ENCODE measurements at places on chromosomes 6 and 20.

DNA sequence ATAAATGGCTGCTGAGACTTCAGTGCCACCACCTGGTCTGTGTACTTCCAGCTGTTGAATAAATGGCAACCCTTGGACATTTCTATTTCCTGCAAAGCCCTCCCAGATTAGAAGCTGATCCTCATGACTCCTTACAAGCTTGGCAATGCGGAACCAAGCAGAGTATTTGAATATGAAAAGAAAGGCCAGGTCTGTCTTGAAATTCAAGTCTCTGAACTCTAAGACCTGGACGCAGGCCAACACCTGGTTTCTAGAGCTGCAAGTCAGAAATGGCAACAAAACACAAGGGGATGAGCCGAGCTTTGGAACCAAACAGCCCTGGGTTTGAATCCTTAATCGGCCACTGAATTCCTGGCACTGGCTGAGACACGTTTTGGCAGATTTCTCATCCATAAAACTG, 353.4 kb downstream of the PTPRT start:
- H3K36me3 ChIP-seq, result no peaks in the 10 kb centered on the region
- H3K4me1 ChIP-seq, result no peaks in the 10 kb centered on the region
- DNase-seq, result no peak
- no peak overlapping the region for H3K27ac ChIP-seq
- no peak overlapping the region for H3K4me3 ChIP-seq

- no peak overlapping the region for H3K4me3 ChIP-seq
- DNase-seq, result no peak
- H3K4me1 ChIP-seq, result no peaks in the 10 kb centered on the region
- no peak overlapping the region for H3K27ac ChIP-seq
- H3K36me3 ChIP-seq, result no peaks in the 10 kb centered on the region
- H3K27me3 ChIP-seq, result no peaks in the 10 kb centered on the region
Observed at GRCh38 chr6:46926481-46926880, 4.7 kb upstream of the ADGRF5 start.

DNA sequence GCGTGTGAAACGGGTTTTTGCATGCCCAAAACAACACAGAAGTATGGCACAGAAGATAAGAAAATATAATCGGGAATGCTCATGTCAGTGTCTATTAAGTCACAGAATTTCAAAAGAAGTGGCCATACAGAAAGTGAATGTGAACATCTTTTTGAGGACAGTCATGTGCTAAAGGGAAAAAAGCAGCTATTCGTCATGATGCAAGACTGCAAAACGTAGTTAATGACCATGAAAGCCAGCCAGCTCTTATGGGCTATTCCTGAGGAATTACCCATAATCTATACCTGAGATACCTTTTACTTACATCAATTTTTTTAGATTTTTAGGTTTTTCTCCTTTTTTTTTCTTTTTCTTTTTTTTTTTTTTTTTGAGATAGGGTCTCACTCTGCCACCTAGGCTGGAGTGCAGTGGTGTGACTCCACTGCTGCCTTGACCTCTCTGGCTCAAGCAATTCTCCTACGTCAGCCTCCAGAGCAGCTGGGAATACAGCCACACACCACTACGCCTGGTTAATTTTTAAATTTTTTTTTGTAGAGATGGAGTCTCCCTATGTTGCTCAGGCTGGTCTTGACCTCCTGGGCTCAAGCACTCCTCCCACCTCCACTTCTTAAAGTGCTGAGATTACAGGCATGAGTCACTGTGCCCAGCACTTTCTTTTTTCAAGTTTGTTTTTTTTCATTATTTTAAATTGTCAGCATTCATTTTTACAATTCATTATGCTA, 18.1 kb upstream of the ZBP1 start:
- H3K4me1 ChIP-seq, result no peaks in the 10 kb centered on the region
- no peaks in the 10 kb centered on the region for H3K36me3 ChIP-seq
- peaks cover 9% of the 10 kb centered on the region for H3K27me3 ChIP-seq
- no peak overlapping the region for H3K4me3 ChIP-seq

- H3K4me1 ChIP-seq, result no peaks in the 10 kb centered on the region
- H3K4me3 ChIP-seq, result no peak overlapping the region
- no peaks in the 10 kb centered on the region for H3K27me3 ChIP-seq
- H3K36me3 ChIP-seq, result no peaks in the 10 kb centered on the region
- H3K27ac ChIP-seq, result no peak overlapping the region
- DNase-seq, result no peak
Observed at GRCh38 chr6:88476388-88476787, 310.2 kb upstream of the CNR1 start.

- no peak for DNase-seq
- no peaks in the 10 kb centered on the region for H3K4me1 ChIP-seq
- no peak overlapping the region for H3K27ac ChIP-seq
- H3K27me3 ChIP-seq, result peaks cover 4% of the 10 kb centered on the region
Observed at GRCh38 chr20:36311854-36312723, 6.0 kb downstream of the DLGAP4 start.

GRCh38 chr6:10723567-10723881, 654 bp downstream of the TMEM14C start:
- no peaks in the 10 kb centered on the region for H3K27me3 ChIP-seq
- peaks cover 19% of the 10 kb centered on the region for H3K4me1 ChIP-seq
- H3K27ac ChIP-seq, result peak overlapping the region; percentile 77
- H3K4me3 ChIP-seq, result peak overlapping the region; percentile 74
- peaks cover 9% of the 10 kb centered on the region for H3K36me3 ChIP-seq

- H3K27ac ChIP-seq, result no peak overlapping the region
- H3K27me3 ChIP-seq, result no peaks in the 10 kb centered on the region
- H3K4me1 ChIP-seq, result no peaks in the 10 kb centered on the region
Observed at GRCh38 chr20:32752458-32753250, 9.4 kb upstream of the COMMD7 start.

- no peak for DNase-seq
- peaks cover 3% of the 10 kb centered on the region for H3K4me1 ChIP-seq
- no peak overlapping the region for H3K4me3 ChIP-seq
- H3K27me3 ChIP-seq, result no peaks in the 10 kb centered on the region
Observed at GRCh38 chr6:3776881-3777507, 25.5 kb upstream of the PXDC1 start.

- no peak overlapping the region for H3K4me3 ChIP-seq
- DNase-seq, result no peak
- H3K27me3 ChIP-seq, result no peaks in the 10 kb centered on the region
- no peaks in the 10 kb centered on the region for H3K36me3 ChIP-seq
Observed at GRCh38 chr6:70506321-70506720, 60.4 kb upstream of the SDHAF4 start.

DNA sequence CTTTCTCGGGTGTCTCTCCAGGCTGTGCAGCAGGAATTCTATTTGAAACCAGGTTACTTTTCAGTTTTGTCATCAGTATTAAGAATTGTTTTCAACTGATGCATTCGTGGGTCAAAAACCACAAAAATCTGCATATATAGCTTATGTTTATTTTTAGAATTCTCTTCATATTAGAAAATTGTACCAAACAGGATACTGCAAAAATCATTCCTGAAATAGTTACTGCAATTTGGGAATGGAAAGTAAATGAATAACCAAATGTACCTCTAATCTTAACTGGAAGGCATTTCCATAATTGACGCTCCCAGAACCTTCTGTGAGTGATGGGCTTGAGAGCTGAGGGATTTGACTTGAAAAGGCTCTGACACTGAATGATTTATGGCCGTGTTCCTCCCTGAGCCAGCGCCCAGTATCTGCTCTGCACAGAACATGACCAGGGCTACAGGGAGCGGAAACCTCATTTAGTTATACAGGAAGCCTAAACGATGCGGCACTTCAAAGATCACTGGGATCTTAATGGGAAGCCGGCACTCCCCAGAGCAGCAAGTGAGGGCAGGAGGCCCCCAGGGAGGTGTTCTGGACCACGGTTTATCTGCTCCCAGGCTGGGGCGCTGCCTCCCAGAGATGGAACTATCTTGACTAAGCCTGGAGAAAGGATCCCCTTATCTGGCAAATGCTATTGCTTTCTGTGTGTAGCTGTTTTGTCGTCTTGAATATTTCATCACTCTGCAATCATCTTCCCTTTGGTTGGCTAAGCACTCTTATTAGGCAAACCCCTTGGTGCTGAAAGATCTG, 446.0 kb downstream of the QKI start:
- no peaks in the 10 kb centered on the region for H3K4me1 ChIP-seq
- no peak overlapping the region for H3K27ac ChIP-seq

GRCh38 chr6:136989571-136990241, 55.1 kb downstream of the IL20RA start:
- H3K27me3 ChIP-seq, result peaks cover 4% of the 10 kb centered on the region
- peaks cover 3% of the 10 kb centered on the region for H3K4me1 ChIP-seq
- no peak for DNase-seq

- H3K4me1 ChIP-seq, result no peaks in the 10 kb centered on the region
- no peaks in the 10 kb centered on the region for H3K27me3 ChIP-seq
- no peak for DNase-seq
- peaks cover 14% of the 10 kb centered on the region for H3K36me3 ChIP-seq
- H3K27ac ChIP-seq, result no peak overlapping the region
- no peak overlapping the region for H3K4me3 ChIP-seq
Observed at GRCh38 chr6:33279971-33280511, 3.1 kb downstream of the B3GALT4 start.
